Activated T-cell treated with anti-CD3 and anti-CD28 coated beads, Interleukin-2, amount 50 U/mL, for 24 hours (primary cell): ENCODE measurements at places on chromosomes 3 and 15.

DNA sequence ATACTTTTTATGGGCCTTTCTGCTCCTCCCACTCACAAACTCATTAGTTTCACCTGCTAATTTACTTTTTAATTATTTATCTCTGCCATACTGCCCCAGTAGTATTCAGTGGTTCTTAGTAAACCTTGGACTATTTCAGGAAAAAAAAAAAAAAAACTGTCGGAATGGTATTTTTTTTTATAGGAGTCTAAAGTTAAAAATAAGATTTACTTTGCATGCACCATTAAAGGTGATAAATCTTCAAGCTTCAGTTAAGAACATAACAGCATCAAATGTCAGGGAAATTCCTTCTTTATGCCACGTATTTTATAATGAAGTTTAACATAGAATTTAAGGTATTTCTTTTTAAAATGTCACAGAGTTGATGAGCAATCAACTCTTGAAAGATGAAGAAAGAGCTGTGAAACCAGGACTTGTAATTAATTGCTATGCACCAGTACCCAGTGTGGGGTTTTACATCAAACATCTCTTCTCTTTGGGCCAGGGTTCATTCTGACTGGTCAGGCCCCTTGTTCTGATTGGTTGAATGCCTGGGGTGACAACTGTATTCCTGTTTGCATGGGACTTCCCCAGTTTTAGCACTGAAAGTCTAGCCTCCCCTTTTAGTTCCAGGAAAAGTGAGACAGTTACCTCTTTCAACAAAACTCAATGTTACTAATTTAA lies 40.3 kb upstream of the PTPRG start:
- no peak for DNase-seq

- DNase-seq: no peak
Observed at GRCh38 chr15:59691194-59691805, 2.2 kb upstream of the BNIP2 start.

GRCh38 chr15:40328176-40328575 lies 4.7 kb downstream of the INAFM2 start:
- no peak for DNase-seq

DNA sequence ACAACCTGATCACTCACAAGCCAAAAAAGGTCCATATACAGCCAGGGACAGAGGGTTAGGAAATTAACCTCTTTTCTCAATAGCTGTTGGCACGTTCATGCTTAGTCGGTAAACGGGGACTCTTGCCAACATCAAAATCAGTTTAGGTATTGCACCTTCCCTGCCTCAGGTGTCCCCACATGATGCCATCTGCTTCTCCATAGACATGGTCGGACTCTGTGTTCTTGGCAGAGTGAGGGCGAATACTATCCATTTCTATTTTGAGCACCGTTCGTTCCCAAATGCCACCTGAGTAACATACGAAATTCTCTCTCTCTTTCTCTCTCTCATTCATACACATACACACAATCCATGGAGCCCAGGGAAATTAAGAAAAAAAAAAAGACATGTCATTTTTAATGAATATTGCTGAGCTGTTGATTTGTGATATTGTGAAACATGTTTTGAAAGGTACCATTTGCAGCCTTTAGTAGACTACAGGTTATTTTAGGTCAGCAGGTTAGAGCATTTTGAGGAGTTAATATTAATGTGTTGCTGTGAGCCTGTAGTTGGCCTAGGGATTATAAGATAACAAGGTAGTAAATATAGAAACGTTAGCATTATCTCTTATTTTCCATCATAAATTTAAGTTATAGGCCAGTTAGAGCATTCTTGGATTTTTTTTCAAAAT lies 78.5 kb downstream of the GHSR start:
- no peak for DNase-seq

GRCh38 chr15:59696332-59696731 lies 7.2 kb upstream of the BNIP2 start:
- DNase-seq: no peak

- no peak for DNase-seq
Observed at GRCh38 chr3:131803113-131803512, 231.7 kb downstream of the CPNE4 start.
